T-cell (primary cell): ENCODE measurements at places on chromosomes 12 and 14.

GRCh38 chr14:21781543-21781942, 107.9 kb upstream of the OR4E1 start:
- no peak for DNase-seq

GRCh38 chr12:123498126-123498825, 35.2 kb downstream of the RILPL1 start:
- DNase-seq, result no peak

DNA sequence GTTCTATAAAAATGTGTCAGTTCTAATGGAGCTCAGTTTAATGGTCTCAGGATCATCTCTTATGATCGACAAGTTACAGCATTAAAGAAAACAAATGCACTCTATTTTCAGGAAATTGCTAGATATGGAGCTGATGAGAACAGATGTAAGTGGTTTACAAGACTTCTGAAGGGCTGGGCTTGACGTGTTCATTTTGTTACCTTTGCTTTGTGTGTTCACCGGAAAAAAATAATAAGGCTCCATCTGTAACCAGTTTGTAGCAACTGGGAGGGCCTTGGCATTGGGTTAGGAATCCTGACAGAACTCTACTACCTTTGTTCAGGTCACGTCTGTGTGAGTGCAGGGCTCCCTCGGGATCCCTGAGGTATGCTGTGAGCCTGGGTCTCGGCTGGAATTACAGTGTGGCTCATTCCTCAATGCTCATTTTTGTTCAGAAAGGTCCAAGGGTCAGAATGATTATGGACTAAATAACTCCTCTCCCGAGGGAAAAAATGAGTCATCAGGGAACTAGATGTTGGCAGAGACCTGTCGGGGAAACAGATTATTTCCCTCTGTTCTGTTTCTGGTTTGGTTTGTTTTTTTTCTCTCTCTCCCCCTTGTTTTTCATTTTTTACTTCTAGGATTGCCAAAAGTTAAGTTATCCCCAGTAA, 158.0 kb downstream of the SLC5A8 start:
- no peak for DNase-seq

GRCh38 chr14:22319526-22320361, 269.3 kb downstream of the DAD1 start:
- no peak for DNase-seq

DNA sequence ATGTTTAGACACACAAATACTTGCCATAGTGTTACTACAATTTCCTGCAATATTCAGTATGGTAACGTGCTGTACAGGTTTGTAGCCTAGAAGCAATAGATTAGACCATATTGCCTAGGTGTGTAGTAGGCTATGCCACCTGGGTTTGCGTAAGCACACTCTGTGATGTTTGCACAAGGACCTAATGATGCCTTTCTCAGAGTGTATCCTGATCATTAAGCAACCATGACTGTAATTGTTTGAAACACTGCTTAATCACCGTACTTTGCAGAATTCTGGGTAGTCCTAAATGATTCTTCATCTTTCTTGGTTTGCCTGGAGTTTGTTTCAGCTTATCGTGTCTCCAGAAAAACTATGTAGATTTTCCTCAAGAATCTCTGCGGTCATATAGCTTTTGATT, 11.2 kb upstream of the TCP11L2 start:
- no peak for DNase-seq

GRCh38 chr14:63237791-63238190, 33.5 kb downstream of the RHOJ start:
- DNase-seq, result no peak

GRCh38 chr12:86659985-86660384, 403.8 kb upstream of the MGAT4C start:
- no peak for DNase-seq

- DNase-seq, result no peak
Observed at GRCh38 chr12:30457621-30458289, 237.9 kb downstream of the IPO8 start.

- no peak for DNase-seq
Observed at GRCh38 chr12:107983756-107984472, 145.2 kb upstream of the WSCD2 start.

GRCh38 chr14:81716953-81717352, 183.3 kb upstream of the SEL1L start:
- no peak for DNase-seq

- DNase-seq, result no peak
Observed at GRCh38 chr12:128786741-128787391, 36.9 kb downstream of the SLC15A4 start.

DNA sequence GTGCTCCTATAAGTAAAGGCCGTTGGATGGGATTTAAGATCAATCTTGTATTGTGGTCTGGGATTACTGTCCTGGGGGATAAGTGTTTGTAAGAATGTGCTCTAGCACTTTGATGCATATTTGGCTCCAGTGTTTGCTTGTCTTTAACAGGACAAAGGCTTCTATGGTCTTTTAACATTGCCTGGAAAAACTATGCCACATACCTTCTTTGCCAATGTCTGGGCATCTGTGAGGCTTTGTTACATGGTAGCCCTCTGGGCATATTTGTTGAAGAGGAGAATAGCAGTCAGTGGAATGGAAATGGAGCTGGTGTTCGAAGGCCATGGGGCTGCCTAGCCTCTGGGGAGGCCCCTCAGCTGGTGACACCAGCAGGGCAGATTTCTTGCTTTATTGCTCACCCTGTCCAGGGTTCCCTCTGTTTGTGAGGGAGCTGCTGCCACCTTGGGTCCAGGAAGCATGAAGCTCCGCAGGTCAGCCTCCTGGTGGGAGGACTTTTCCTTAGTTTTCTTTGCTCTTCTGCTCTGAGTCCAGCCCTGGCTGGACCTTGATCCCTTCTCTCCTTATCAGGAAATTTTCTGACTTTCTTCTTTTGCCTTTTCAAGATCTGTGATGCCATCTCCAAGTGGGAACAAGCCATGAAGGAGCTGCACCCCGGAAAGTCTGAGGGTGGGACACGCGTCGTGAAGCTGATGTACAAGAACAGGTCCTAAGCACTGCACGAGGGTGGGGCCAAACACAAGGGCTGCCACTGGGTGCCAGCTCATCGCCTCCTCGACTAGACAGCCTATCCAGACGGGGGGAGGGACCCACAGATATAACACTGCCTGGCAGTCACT, 19.5 kb downstream of the PIGH start:
- no peak for DNase-seq

DNA sequence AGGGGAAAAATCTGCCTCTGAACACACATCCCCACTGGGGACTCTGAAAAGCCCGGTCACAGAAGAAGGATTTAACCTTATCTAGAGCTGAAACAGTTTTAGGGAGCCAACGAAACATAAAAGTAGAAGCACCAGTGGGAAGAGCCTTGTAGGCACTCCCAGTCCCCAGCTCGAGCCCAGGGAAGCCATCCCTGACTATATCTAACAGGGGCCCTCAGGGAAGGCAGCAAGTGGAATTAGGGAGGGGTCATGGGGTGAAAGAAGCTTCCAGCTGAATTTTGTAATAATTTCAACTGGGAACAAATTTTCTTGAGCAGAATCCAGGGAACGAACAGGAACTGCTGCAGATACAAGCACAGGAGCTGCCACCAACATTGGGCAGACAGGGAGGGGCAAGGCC, 127.8 kb downstream of the BMP4 start:
- no peak for DNase-seq
